ENCODE measurements at places on chromosomes 11 and 22.

GRCh38 chr22:25899566-25899965, 157.6 kb downstream of the MYO18B start:
- no peak for DNase-seq

GRCh38 chr11:35029979-35030682, 108.8 kb upstream of the CD44 start:
- no peak for DNase-seq

DNA sequence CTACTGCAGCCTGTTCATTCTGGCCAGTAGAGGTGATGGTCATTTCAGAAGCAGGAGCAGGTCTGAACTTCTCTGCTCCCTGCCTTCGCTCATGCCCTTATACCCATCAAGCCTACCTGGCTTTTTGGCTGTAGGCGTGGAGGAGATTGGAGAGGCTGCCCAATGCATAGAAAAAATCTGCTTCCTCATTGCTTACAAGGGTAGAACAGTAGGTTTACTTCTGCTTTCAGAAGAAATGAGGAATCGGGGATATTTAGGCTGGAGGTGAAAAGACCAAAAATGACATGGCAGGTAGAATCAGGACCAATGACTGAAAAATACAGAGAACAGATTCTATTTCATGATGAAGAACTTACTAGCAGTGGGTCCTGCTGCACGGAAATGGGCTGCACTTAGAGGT, 72.9 kb upstream of the YWHAH start:
- peak; percentile 38 for DNase-seq

- no peak for DNase-seq
Observed at GRCh38 chr22:48947636-48948035, 880.0 kb downstream of the BRD1 start.

- no peak for DNase-seq
Observed at GRCh38 chr22:19636696-19637407, 77.5 kb upstream of the SEPTIN5 start.

GRCh38 chr11:17805043-17805442, 70.5 kb downstream of the KCNC1 start:
- no peak for DNase-seq

DNA sequence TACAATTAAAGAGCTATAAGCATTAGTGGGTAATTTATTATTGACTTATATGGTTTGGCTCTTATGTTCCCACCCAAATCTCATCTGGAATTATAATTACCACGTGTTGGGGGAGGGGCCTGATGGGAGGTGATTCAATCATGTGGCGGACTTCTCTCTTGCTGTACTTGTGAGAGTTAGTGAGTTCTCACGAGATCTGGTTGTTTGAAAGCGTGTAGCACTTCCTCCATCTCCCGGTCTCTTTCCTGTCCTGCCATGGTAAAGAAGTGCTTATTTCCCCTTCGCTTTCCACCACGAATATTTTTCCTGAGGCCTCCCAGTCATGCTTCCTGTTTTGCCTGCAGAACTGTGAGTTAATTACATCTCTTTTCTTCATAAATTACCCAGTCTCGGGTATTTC, 28.1 kb upstream of the CHORDC1 start:
- DNase-seq = no peak

- DNase-seq = no peak
Observed at GRCh38 chr11:23502389-23502788, 642.1 kb upstream of the CCDC179 start.

GRCh38 chr11:131303611-131304119, 66.8 kb upstream of the NTM start:
- DNase-seq = no peak

DNA sequence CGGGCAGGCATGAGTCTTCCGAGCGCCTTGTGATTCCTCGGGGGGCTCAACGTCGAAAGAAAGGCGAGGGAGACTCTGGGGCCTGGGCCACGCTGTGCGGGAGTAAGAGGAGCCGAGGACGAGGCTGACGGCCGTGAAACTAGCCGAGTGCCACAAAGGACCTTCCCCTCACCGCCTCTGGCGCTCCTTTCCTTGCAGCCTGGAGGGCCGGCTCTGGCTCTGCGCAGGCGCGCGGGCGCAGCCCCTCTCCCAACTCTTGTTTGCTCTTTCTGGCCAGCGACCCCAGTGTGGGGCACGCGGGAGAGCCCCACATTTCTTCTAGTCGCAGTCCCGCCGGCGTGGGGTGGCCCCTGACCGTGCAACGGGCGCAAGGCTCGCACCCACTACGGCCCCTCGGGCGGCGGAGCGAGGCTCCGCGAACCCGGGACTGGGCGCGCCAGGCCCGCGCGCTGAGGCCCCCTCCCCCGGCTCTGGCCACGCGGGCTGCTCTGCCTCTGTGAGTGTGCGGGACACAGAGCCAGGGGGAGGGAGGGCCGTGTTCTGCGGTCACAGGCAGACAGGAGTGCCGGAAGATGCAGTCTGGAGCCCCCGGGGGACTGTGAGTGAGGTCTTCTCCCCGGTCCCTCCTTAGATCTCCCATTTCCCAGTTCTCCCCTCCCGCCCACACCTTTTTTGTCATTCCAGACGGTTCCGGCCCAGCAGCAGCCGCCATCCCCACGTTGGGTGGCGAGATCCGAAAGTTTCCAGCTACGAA, 1.0 kb upstream of the TOB2 start:
- DNase-seq = peak; percentile 52

- DNase-seq = no peak
Observed at GRCh38 chr11:48004456-48004855, 24.1 kb downstream of the PTPRJ start.

- no peak for DNase-seq
Observed at GRCh38 chr11:72338741-72339140, 94.8 kb upstream of the PHOX2A start.

DNA sequence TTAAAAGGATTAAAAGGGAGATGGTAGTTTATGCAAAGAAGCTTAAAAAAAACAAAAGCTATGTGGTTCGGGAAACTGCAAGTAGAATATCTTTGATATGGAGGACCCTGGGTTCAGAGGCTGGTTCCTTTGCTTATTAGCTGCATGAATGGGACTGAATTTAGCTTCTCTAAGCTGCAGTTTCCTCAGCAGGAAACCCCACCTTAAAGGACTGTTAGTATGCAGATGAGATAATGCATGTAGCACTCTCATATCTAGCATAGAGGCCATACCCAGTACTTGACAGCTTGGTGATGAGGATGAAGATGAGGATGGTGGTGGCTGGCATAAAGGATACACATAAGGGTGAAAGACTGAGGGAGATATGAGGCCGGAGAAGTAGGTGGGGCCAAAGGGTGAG, 134.6 kb downstream of the RRAS2 start:
- no peak for DNase-seq

All from germinal center (tissue), 1 donor.